HAP-1 (cell line): ENCODE measurements at places on chromosomes 2 and 18.
A peak's percentile ranks its signal among the peaks of the same experiment; 100 is the strongest.

GRCh38 chr2:148493822-148494563 is 150.6 kb upstream of the EPC2 start:
- no peak for DNase-seq

- no peak for DNase-seq
These were observed 72.3 kb upstream of the CPO start for GRCh38 chr2:206867006-206867405.

- no peak for DNase-seq
These were observed 76.1 kb downstream of the EPB41L3 start for GRCh38 chr18:5467671-5468070.

GRCh38 chr2:159098361-159098760 is 129.9 kb downstream of the TANC1 start:
- DNase-seq = no peak

GRCh38 chr2:175318542-175318941 is 137.0 kb upstream of the ATP5MC3 start:
- DNase-seq = no peak

- DNase-seq = no peak
These were observed 32.0 kb downstream of the ABCG5 start for GRCh38 chr2:43806719-43807031.

GRCh38 chr18:36094431-36094830 is 27.1 kb upstream of the RPRD1A start:
- DNase-seq = no peak

GRCh38 chr2:205589479-205589878 is 92.8 kb upstream of the NRP2 start:
- no peak for DNase-seq

- DNase-seq = no peak
These were observed 40.4 kb upstream of the MTIF2 start for GRCh38 chr2:55309446-55309845.

DNA sequence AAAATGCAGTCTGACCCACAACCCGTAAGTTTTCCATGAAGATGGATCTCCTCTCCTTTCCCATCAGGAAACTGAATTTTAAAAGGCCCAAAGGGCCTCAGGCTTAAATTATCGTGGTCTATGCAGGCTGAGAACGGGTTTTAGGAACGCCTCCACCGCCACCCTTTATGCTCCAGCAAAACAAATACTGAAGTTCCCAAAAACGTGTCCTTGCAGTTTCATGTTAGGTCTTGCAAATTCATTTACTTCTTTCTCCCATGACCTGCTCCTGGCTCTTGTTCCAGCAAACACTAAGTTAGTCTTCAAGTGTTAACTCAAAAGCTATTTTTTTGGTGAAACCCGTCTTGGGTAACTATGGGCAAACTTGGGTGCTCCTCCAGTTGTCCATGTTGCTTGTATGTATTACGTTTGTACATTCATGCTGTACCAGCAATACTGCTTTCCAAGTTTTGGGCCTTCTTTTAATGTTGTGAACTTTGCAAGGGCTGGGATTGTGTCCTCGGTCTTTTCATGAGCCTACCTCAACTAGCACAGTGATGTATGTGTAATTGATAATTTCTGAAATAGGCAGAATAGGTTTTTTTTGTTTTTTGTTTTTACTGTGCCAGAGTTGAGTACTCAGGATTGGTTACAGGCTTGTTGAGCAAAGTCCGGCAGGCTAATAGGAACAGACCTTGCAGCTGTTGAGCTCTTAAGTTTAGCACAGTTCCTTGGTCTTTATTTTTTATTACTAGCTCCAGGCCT is 1.8 kb upstream of the RNF149 start:
- DNase-seq = no peak

DNA sequence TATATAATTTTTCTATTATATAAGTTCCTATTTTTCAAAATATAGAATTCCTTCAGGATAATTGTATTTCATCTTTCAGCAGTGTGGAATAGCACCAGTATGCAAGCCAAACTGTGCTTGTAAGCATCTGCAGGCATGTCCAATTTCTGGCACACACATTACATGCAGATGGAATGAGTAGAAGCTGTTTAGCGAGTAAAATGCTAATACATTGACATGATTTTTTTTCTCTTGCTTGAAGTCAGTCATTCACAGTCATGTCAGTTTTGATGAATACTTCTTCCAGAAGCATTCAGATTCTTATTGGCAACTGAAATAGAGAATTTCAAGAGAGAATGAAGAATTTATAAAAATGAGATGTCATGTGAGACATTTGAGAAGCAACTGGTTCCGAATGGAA is 109.4 kb downstream of the CERS6 start:
- DNase-seq = no peak

GRCh38 chr2:117562654-117563053 is 251.8 kb upstream of the DDX18 start:
- DNase-seq = no peak

- no peak for DNase-seq
These were observed 49.7 kb downstream of the SH2D6 start for GRCh38 chr2:85468096-85468703.

GRCh38 chr18:62175521-62175920 is 11.3 kb downstream of the PIGN start:
- no peak for DNase-seq

- no peak for DNase-seq
These were observed 164.1 kb upstream of the FBXO11 start for GRCh38 chr2:48070415-48070814.

- no peak for DNase-seq
These were observed 2.8 kb upstream of the RESP18 start for GRCh38 chr2:219335373-219335786.

GRCh38 chr2:146666340-146666739 is 1178.5 kb upstream of the ACVR2A start:
- no peak for DNase-seq

- DNase-seq = no peak
These were observed 768 bp upstream of the CYBRD1 start for GRCh38 chr2:171521361-171522051.

DNA sequence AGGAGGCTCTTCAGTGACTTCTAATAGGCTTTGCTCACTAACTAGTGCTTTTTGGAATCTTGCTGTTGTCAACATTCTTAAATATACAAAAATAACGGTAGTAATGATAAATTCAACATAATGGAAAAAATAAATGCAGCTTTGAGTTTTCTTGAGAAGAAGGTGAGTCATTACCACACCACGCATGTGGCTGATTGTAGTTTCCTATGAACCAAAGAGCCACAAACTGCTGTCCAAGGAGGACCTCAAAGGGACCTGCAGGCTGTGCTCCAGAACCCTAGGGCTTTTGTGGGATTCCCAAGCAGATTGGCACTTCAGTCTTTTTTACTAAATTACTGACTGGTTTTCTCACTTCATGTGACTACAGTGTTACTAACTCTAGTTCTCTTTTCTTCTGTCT is 66.7 kb downstream of the TPGS2 start:
- DNase-seq = no peak

DNA sequence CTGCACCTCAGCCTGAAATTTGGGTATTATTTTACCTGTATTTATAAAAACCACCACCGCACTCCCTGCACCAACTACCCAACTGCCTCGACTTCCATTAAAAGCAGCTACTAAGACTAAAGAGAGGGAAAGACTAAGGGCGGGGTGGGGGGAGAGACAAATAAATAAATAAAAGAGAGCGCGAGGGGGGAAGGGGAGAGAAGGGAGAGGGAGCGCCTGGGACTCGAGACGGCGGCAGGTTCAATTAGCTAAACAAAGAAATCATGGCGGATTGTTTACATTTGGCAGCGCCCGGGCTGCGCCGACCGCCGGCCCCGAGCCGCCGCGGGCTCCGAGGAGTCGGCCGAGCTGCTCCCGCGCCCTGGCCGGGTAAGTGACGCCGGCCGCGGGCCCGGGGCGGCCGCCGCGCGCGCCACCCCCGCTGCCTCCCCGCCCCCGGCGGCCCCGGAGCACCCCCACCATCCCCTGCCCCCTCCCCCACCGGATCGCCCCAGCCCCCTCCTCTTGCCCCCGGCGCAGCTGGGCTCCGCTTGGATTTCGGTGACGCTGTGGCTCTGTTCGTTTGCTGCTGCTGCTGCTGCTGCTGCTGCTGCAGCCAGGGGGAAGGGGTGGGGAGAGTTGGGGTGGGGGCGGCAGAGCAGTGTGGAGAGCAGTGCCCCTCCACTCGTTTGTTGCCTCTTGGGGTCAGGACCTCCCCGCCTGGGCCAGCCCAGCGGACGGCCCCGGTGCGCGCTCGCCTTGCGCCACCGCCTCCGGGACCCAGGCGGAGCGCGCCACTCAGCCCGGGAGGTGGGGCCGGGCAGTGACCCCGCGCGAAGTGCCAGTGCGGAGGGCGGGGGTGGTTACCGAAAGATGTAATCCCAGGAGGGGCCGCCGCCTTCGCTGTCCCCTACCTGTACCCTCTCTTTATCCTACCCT is 187.2 kb upstream of the FANCL start:
- DNase-seq = peak; percentile 58

GRCh38 chr2:86078774-86079545 is 26.7 kb downstream of the POLR1A start:
- DNase-seq = no peak

- DNase-seq = no peak
These were observed 834 bp downstream of the PDCL3 start for GRCh38 chr2:100563407-100564247.

GRCh38 chr2:3871002-3871401 is 167.6 kb downstream of the DCDC2C start:
- no peak for DNase-seq

GRCh38 chr2:174967691-174968260 is 37.4 kb downstream of the CHN1 start:
- DNase-seq = no peak

DNA sequence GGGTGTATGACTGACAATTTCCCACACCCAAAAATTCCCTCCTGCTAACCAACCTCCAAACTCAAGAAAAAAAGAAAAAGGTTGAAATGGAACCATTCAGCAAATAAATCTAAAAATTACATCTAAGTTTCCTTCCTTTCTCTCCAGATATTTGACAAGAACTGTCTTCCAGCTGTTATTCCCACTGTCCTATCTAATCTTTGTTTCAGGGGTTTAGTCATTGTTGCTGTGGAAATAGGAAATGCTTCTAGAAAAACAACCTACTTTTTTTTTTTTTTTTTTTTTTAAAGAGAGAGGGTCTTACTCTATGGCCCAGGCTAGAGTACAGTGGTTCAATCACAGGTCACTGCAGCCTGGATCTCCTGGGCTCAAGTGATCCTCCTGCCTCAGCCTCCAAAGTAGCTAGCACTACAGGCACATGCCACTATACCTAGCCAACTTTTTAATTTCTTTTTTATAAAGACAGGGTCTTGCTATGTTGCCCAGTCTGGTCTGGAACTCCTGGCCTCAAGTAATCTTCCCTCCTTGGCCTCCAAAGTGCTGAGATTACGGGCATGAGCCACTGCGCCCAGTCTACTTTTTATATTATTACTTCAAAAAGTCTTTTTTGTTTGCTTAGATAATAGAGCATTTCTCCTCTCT is 88.1 kb downstream of the ITSN2 start:
- no peak for DNase-seq

- DNase-seq = no peak
These were observed 70.9 kb downstream of the NFATC1 start for GRCh38 chr18:79466591-79466990.

- no peak for DNase-seq
These were observed 133.2 kb downstream of the CCDC148 start for GRCh38 chr2:158323381-158323780.

GRCh38 chr2:238666543-238666942 is 181.3 kb upstream of the TWIST2 start:
- DNase-seq = no peak

GRCh38 chr2:201208563-201209252 is 25.8 kb downstream of the CASP10 start:
- DNase-seq = no peak

DNA sequence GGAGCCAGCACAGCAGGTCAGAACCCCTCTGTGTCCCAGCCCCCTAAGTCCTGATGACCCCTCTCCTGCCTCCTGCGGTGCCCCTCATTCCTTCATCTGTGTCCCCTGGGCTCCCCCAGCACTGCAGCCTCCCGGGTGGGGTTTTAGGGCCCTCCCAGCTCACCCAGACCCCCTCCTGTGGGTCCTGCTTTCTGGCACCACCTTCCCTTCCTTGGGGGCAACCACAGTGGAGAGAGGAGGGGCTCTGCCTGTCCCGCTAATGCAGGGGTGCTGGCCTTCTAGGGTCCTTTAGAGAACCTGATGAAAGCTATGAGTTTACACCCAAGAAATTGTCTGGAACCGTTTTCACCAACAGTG is 42.7 kb upstream of the ALPP start:
- DNase-seq = no peak

DNA sequence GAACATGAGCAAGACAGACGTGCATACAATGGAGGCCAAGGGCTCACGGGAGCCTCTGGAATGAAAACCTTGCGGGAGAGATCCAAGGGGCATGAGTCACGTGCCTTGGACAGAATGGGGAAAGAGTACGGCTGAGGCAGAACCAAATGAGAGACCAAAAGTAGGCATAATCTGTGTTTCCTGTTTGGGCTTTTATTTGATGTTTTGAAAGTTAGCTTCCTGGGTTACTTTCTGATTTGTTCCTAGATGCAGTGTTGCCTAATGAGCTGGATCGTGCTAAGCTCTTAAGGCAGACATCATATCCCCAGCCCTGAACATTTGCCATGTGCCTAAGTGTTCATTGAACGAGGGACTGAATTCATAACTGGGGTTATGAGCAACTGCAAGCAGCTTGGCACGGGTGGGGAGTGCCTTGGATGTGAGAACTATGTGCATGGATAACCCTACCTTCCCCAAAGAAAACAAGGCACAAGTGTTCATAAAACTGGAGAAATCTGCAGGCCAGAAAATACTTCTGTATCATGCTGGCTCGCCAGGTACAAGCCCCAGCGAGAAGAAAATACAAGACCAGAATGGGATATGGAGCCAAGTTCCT is 60.3 kb upstream of the RPL31 start:
- DNase-seq = no peak

DNA sequence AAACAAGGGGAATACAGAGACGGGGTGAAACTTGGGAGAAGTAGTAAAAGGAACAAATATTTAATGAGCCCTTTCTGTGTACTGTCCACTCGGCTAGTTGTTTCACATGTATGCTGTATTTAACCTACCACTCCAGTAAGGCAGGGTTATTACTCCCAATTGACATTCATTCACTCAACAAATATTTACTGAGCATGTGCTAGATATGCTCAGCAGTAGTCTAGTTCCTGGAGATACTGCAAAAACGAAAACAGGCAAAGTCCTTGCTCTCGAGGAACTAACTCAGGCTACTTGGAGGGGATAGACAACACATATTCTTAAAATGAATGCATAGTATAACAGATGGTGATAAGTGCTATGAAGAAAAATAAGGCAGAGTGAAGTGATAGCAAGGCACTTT is 207.3 kb downstream of the SS18 start:
- DNase-seq = no peak

- DNase-seq = no peak
These were observed 96.6 kb downstream of the MAP4K4 start for GRCh38 chr2:101794141-101794540.

- peak; percentile 76 for DNase-seq
These were observed 211.9 kb downstream of the AGPS start for GRCh38 chr2:177604271-177605065.

DNA sequence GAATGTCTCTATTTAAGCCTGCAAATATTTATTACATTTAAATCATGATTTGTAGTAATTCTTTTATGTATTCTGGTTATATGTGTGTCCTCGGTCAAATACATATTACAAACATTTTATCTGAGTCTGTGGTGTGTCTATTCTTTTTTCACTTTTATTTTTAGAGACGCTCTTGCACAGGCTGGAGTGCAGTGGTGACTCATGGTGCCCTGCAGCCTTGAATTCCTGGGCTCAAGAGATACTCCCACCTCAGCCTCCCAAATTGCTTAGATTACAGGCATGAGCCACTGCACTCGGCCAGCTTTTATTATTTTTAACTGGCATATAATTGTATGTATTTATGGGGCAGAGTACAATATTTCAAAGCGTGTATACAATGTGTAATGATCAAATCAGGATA is 47.5 kb downstream of the ARID5A start:
- no peak for DNase-seq

GRCh38 chr2:144449028-144449406 is 70.9 kb downstream of the ZEB2 start:
- DNase-seq = no peak
